ENCODE measurements at places on chromosomes 16 and 17.
A peak's percentile ranks its signal among the peaks of the same experiment; 100 is the strongest.

- DNase-seq, result no peak
These were observed 4.7 kb downstream of the PFAS start for GRCh38 chr17:8253801-8254200.

DNA sequence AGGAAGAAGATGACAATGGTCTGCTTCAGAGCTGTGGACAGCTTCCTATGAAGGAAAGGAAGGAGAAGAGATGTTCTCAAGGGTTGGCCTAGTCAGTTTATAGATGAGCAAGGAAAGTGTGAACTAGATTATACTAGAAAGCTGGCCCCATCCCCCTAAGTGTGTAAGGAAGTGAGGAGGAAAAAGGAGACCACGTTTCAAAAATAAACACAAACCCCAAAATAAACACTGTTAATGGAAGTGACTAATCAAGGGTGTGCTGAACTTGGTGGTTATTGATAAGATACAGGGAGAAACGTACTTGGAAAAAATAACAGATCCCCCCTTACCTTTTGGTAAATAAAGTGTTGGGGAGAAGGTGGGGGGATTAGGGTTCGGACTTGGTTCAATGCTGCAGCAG is 267.1 kb downstream of the SOX9 start:
- no peak for DNase-seq

DNA sequence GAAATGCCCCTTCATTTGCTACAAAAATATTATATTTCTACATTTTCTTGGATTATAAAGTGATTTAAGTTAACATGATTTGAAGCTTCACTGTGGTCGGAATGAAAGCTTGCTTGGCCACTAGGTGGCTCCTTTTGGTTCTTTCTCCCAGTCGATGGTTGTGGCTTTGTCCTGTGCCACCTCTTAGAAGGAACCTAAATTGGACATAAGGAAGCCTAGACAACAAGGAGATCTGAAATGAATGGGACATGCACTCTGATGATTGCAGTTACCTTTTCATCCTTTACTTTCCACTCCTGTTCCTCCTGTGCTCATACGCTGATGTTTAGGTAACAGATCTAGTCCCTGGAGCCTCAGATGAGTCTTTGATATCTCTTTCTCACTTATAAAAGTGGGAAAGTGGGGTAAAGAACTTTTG is 39.2 kb downstream of the FTO start:
- peak; percentile 4 for DNase-seq

DNA sequence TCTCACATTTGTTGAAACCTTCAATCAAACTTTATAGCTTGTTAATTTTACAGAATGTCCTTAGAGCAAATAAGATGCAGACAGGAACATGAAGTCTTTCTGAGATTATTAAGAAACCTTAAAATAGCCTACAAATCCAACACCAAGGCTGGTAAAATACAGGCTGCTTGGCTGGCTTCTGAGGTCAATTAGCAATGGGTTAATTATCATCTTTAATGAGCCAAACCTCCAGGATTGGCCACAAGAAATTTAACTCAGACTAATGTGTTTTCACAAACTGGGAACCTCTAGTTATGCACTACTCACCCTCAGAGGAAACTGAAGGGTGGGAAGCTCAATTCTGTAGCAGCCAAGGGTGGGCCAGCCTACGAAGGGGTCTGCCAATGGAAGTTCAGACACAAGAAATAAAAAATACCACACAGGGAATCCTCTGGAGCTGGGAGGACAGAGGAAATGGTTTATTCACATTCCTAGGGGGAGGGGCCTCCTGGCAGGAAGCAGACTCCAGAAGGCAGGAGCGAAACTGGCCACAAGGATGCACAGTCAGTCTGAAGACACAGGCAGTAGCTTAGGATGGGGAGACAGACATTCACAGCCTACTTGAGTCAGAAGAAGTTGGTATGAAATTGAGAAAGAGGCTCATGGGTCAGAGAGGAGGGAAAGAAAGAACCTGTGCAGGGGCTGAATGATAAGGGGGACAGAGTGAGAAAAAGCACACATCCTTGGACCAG is 36.1 kb downstream of the HIC1 start:
- DNase-seq, result no peak

DNA sequence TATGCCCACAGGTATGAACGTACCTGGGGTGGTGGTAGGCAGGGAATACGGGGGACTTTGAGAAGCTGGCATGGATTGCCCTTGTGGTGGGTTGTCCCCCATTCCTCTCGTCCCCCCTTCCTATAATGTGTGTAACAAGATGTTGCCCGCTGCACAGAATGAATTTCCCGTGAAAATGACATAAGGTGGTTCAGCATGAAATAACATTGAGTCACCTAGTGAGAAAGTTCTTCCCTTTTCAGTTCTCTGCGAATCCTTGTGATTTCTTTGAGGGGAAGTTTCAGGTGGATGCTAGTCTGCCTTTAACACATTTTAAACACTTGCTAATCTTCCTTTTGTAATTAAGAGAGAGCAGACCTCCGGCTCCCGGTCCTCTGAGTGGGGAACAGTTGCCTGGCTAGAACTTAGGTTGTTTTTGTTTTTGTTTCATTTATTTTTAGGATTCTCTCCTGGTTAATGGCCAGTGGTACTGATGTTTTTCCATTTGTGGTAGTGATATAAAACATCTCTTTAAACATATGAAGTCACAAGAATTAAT is 58.9 kb downstream of the RAP1GAP2 start:
- DNase-seq, result no peak

DNA sequence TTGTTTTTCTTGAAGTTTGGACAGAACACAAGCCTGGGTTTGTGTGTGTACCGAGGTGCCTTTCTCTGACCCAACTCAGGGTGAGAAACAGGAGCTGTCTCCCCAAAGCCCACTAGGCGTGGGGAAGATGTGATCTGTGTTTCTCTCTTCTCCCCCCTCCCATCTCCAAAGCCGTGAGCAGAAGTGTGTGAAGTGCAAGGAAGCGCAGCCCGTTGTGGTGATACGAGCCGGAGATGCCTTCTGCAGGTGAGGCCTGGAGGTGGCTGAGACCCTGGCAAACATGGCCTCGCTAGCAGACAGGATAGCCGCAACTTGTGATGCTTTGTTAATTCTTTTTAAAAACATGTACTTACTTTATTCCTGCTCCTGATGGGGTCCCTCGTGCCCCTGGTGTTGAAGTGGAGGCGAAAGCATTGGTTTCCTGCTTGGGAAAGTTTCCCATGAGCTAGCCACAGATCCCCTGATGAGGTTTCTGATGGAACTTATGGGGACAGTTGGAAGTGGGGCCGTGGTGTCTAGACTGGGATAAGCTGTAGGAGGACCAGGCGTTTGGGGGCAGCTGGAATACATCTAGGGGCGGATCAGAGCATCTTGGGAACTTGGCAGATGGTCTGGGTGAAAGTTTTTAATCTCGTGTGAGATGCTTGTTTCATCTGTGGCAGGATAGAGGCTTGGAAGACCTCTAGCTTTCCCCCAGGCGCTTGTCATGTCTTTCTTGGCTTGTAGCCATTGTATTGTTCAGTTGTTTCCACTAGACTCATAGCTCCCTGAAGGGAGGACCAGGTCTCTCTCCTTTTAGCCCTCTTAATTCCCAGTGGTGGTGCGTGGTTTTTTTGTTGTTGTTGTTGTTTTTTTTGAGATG is 893 bp downstream of the CTU2 start:
- no peak for DNase-seq

GRCh38 chr16:57260294-57260929 is 15.4 kb downstream of the ARL2BP start:
- DNase-seq, result peak; percentile 61

GRCh38 chr16:24013864-24014645 is 178.3 kb downstream of the PRKCB start:
- DNase-seq, result peak; percentile 82

- no peak for DNase-seq
These were observed 153.6 kb downstream of the KATNIP start for GRCh38 chr16:27703545-27703944.
